ENCODE measurements at places on chromosomes 2 and 18.
A peak's percentile ranks its signal among the peaks of the same experiment; 100 is the strongest.

GRCh38 chr2:7272210-7272609 lies 355.0 kb downstream of the RNF144A start:
- DNase-seq = no peak

DNA sequence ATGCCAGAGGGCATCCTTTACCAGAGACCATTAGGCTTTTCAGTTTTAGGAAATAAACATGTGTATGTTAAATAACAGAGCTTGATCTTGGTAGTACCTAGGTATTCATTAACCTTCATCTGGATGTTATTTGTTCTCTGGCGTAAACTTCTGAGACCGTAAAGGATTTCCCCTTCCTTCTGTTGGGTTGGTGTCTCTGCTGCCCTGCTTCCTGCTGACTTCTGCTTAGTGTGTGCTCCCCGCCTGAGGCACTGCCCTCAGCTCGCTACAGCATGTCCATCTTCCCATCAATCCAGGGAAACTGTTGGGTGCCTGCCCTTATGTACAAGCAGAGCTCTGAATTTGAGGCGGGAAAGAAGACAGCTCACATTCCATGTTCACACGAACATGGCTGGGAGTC lies 177.9 kb downstream of the TPGS2 start:
- DNase-seq = no peak

DNA sequence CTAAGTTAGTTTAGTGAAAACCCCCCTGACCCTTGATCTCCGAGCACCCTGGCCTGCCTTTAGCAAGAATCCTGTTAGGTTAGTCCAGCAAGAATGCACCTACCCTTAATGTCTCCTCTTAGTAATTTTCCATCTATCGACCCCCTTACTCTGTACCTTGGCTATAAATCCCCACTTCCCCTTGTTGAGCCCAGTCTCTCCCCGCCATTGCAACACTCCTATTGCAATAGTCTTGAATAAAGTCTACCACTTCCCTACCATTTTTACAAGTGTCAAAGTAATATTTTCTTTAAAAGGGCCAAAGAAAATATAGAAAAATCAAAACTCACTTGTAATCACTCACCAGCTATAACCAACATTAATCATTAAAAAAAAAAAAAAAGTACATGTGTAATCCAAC lies 4.2 kb upstream of the ZBTB7C start:
- no peak for DNase-seq

DNA sequence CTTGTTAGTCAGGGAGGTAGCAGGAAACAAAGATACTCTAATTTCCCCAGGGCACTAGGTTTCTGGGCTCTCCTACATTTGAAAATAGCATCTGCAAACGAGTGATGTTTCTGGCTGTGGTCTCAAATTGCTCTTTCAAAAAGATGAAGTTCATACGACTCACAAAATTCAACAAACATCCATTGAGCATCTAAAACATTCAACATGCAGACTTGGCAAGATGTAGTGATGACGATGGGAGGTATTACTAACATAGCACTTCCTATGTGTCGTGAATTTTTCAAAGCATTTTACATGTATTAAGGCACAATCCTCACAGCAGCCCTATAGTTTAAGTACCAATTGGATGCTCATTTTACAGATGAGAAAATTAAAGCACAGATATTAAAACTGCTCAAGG lies 5.2 kb downstream of the CCBE1 start:
- no peak for DNase-seq

GRCh38 chr18:24051031-24051947 lies 36.7 kb downstream of the TTC39C start:
- no peak for DNase-seq

DNA sequence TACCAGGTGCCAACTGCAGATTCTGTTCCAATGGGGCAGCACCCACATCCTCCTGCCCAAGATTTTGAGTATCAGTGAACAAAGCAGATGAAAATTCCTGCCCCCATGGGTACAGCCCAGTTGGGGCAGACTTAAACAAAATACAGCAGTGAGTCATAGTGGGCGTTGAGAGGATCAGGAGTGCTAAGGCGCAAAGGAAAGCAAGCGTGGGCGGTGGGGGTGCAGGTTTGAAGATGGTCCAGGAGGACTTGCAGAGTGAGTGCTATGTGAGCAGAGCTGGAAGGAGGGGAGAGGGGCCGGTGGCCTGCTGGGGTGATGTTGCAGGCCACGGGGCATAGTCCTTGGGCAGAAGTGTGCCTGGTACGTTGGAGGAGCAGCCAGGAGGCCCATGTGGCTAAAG lies 24.7 kb downstream of the STEAP3 start:
- no peak for DNase-seq

DNA sequence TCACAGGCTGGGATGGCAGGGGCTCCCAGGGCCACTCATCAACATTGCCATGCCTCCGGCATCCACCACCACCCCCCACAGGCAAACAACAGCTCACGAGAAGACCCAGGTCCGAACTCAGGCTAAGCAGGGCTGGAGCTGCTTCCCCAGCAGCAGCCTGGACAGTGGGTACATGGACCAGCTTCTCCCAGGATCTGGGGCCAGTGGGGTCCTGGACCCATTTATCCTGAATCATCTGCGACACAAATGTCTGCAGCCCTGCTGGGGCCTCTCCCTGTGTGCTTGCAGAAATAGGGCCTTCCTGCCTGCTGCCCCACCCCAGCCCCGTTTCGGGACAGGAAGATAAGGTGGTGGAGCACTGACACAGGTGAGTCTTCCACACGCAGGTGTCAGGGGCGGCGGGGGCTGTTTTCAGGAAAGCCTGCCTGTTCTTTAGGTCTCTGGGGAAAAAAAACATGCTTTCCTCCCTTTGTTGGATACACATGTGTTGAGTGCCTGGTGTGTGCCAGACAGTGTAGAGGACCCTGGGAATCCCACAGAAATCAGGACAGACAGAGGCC lies 4.5 kb downstream of the PRLH start:
- DNase-seq = no peak

GRCh38 chr2:51368250-51368649 lies 336.3 kb upstream of the NRXN1 start:
- DNase-seq = no peak

DNA sequence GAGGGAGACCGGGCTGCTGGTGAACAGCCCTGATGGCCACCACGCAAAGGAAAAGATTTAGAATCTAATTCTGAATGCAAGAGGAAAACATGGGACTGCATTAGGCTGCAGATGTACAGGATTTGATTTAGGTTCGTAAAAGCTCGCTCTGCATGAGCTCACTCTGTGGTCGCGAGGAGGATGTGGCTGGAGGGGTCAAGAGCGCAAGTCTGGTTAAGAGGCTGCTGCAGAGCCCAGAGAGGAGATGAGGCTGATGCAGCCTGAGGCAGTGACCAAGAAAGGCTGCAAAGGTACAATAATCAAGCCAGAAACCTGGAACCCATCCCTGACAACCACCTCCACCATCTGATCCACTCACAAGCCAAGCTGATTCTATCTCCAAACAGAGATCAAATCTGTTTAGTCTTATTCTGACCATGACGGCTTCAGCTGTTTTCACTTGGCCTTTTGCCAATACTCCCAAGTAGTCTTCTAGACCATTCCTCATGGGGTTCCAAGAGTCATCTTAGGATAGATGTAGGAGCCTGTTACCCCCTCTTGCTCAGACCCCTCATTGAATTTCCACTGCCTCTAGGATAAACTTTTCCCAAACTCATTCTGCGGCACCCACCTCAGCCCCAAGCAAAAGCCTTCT lies 58.9 kb upstream of the ARL4C start:
- no peak for DNase-seq

GRCh38 chr2:25879133-25879730 lies 945 bp upstream of the ASXL2 start:
- DNase-seq = no peak

GRCh38 chr2:231640641-231641111 lies 48.0 kb downstream of the TEX44 start:
- DNase-seq = no peak

GRCh38 chr2:142756430-142756829 lies 121.0 kb upstream of the KYNU start:
- no peak for DNase-seq

- DNase-seq = no peak
These were observed 370.1 kb downstream of the FBXO15 start for GRCh38 chr18:73777356-73778031.

DNA sequence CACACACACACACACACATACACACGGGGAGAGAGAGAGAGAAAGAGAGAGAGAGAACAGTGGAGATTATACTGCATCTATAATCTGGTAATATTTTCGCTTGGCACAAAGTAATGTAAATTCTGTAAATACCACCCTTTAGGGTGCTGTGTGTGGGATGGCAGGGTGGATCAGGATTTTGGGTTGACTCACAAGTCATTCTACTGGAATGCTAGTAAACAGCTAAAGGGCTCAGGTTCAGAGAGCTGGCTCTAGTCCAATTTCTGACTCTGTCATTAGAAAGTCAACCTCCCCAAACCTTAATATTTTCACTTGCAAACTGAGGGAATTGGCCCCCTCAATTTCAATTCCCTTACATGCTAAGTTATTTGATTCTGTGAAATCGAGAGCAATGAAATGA lies 308.3 kb downstream of the TSN start:
- no peak for DNase-seq

DNA sequence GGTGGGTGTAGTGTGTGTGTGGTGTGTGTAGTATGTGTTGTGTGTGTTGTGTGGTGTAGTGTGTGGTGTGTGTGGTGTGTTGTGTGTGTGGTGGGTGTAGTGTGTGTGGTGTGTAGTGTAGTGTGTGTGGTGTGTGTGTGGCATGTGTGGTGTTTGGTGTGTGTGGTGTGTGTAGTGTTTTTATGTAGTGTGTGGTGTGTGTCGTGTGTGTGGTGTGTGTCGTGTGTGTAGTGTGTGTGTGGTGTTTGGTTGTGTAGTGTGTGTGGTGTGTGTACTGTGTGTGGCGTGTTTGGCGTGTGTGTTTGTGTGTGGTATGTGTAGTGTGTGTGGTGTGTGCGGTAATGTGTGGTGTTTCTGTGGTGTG lies 4.7 kb upstream of the RTP5 start:
- DNase-seq = no peak

DNA sequence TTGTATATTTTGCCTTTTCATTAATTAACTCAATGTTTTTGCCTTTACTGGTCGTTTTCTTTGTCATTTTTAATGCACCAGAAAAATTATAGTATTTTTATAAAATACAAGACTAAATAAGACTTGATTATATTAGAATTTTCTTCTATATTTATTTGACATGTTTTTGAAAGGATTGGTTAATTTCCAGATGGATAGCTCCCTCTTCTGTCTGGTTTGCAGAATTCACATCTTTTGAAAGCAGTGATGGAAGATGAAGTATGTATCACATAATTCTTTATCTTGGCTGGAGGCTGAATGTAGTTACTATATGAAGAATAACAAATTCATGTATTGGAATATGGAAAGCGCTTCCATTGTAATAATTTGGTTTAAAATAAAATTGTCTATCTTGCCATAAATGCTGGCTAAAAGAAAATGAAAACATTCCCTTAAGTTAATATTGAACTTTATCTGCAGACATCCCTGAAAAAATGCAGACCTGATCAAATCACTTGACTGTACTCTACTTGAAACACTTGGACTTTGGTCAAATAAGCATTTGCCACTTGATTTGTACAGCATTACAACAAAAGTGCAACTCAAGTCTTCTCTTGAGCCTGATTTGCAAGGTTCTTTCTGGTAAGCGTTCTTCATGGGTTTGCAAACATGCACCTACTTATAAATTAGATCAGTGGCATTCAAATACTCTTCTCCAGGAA lies 86.3 kb upstream of the EFEMP1 start:
- no peak for DNase-seq

- no peak for DNase-seq
These were observed 24.0 kb downstream of the MAP3K19 start for GRCh38 chr2:135022952-135023880.

DNA sequence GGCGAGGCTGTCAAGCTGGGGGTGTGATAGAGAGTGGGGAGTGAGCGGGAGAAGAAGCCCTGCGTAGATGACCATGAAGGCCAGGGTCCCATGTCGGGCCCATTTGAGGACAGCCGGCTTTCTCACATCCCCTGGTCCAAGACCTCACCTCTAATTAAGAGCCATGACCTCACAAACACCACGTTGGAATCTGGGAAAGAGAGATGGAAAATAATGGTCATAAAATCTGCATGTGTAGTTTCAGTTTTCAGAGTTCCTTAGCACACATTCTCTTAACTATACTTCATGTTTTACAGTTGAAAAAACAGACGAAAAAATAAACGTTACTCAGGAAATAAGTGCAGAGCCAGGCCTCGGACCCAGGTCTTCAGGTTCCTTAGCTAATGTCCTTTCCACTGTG lies 244.8 kb upstream of the SIX2 start:
- DNase-seq = no peak

GRCh38 chr18:3623769-3624545 lies 174.0 kb downstream of the TGIF1 start:
- peak; percentile 54 for DNase-seq

DNA sequence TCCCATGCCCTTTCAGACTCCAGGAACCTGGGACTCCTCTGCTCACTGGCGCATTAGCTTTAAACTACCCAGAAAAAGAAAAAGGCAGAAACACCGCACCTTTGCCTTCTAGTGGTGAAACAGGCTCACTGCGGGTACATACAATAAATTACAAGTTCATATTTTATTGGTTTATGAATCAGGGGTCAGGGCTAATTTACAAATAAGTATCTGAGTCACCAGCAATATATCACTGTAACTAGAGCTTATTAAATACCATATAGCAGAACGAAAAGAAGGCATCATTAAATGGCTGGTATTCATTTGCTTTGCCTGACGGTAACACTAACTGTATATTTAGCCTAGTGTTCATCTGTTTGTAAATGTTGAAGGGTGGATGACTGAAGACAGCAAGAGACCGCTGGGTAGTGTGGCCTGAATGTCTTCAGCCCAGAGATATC lies 26.9 kb upstream of the DTNB start:
- no peak for DNase-seq

GRCh38 chr2:149561309-149561926 lies 26.2 kb downstream of the MMADHC start:
- no peak for DNase-seq

DNA sequence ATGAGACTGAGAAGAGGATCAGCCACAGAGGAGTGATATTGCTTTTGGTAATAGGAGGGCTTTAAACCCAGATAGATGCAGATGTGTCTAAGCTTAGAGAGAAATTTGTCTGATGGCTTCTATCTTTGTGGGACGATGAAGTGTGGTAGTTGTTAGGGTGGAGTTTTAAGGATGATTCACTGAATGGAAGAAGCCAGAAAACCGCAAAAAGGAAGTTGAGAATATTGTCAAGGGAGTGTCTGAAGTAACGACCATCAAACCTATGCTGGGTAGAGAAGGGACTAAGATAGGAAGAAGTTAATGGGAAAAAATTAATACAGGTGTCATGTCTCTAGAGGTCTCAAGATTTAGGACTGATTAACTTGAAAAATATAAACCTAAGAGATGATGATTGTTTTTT lies 195.6 kb upstream of the MC4R start:
- DNase-seq = no peak
